ENCODE measurements at places on chromosomes 3 and 15.

DNA sequence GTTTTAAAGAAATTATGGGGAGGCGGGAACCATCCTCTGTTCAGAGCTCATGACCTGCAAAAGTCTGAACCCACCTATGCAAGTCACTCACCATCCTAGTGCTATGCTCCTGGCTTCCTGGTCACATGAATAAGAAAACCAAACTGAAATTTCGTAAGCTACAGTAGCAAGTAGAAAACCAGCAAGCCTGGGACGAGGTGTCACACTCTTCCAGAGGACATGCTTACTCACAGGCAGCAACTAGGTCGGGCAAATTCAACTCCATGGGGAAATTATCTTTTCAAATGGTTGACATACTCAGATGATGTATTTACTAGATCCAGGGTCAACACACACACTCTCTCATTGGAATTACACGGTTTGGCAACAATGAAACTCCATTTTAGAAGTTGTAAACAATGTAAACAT is 31.3 kb downstream of the LDHAL6B start:
- DNase-seq = no peak

GRCh38 chr3:45123581-45124269 is 22.5 kb downstream of the CDCP1 start:
- DNase-seq = no peak

- DNase-seq = no peak
These were observed 14.6 kb downstream of the FMN1 start for GRCh38 chr15:33179874-33180273.

- no peak for DNase-seq
These were observed 133.2 kb upstream of the DAZL start for GRCh38 chr3:16738451-16738850.

DNA sequence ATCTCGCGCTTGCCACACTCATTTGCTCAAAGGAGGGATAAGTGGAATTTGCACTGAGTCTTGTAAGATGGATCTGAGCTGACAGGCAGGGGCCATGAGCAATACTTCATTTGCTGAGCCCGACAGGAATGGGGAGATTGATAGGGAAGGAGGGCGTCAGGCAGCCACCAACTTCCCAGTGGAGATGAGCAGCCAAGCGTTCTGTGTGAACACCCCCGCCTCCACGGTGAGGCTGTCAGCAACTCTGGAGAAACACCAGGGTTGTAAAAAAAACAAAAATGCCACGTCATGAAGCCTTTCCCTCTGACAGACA is 36.8 kb downstream of the TLE3 start:
- DNase-seq = no peak

DNA sequence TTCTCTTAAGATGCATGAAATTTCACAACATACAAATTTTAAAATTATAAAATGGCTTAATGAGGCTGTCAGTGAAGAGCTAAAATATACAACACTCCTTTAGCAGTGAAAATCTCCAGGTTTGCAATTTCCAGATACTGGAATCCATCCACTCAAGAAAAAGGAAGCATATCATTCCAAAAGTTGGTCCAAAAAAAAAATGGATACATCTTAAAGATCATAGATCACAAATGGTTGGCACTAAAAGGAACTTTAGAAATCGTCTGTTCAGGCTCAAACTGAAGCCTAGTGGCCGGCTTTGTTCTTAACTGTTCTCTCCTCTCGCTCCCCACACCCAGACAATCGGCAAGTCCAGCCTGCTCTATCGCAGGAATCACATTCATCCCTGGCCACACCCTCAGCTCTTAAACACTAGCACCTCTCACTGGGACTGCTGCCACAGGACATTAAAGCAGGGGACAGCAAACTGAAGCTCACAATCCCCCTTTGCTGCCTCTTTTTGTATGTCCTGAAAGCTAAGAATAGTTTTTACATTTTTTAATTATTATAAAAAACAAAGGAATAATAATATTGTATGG is 130.3 kb upstream of the CDIN1 start:
- DNase-seq = no peak

DNA sequence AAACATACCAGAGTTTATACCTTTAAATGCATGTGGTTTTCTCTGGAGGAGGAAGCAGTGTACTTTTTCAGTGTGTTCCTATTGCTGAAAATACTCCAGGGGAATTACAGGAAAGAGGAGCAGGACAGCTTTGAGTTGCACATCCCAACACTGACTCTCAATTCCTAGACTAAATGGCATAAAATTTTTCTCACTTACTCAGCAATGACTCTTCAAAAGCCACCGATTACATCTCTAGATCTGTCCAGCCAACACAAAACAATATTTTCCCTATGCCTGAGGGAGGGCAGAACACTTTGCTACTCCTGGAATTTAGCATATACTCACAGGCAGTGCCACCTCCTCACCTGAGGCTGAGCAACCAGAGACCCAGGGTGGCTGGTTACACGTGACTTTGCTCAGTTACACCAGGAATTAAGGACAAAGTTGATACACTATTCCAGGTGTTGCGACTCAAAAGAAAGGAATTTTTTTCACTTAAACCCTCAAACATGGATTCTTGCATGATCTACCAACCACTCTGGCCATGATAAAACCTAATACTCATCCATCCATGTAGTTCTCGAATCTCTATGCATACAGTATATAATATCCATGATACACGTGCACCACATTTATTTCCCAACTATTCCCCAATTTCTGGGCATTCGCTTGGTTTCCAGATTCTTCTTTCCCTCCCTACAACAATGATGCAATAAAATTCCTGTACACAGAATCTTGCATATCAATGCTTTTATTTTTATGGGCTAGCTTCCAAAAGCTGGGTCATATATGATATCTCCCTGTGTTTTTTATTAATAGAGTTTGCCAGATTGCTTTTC is 194.6 kb downstream of the THRB start:
- DNase-seq = no peak

- DNase-seq = no peak
These were observed 16.3 kb downstream of the SLC35G2 start for GRCh38 chr3:136835089-136835812.

DNA sequence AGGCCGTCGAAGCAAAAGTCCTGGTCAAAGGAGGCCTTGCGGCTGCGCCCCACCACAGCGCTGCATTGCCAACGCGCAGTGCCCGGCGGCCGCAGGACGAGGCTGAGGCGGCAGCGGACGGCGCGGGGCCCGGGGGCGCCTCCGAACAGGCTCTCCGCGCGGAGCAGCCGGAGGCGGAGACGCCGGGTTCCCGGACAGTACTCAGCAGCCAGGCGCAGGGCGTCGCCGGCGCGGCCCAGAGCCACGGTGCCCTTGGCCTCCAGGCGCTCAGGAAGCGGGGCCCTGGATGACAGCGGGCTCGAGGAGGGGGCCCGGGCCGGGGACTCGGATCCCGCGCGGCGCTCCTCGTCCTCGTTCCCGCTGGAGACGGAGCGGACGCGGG is 1.1 kb downstream of the C2CD4B start:
- DNase-seq = no peak

DNA sequence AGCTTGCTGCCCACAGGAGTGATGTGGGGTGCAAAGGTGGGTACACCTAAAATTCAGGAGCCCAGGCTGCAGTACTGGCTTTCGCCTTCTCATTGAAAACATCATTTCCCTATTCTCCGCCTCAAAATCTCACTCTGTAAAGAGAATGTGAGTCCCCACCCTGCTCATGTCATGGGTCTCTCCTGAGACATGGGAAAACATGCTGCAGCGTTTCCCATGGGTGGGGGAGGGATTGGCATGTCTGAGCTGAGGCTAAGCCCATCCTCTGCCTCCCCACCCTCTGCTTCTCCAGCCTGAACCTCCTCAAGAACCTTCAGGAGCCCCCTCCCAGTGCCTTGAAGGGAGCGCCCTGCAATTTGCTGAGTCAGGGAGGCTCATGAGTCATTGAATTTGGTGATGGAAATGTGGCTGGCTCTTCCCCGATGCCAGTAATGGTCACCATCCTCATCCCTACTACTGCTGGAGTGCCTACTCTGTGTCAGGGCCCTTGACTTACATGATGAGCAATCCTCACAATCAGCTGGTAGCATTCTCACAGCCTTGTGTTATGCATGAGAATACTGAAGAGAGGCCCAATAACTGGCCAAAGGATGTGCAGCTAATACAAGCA is 28.8 kb downstream of the WNT5A start:
- DNase-seq = no peak

DNA sequence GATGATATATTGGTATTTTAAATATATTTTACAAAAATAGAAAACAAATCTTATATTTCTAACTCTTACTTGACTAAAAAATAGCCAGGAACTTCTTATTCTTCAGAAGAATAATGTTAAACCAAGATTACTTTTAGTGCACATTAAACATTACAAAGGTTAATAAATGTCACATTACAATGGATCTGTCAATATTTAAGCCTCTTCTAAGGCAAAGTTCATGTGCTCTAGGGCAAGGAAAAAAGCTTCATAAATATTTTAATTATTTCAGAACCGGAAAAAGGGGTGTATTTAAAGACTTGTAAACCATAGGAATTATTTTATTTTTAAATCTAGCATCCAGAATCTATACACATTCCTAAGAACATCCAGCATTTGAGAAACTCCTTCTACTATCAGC is 166.9 kb upstream of the ROBO2 start:
- DNase-seq = no peak

DNA sequence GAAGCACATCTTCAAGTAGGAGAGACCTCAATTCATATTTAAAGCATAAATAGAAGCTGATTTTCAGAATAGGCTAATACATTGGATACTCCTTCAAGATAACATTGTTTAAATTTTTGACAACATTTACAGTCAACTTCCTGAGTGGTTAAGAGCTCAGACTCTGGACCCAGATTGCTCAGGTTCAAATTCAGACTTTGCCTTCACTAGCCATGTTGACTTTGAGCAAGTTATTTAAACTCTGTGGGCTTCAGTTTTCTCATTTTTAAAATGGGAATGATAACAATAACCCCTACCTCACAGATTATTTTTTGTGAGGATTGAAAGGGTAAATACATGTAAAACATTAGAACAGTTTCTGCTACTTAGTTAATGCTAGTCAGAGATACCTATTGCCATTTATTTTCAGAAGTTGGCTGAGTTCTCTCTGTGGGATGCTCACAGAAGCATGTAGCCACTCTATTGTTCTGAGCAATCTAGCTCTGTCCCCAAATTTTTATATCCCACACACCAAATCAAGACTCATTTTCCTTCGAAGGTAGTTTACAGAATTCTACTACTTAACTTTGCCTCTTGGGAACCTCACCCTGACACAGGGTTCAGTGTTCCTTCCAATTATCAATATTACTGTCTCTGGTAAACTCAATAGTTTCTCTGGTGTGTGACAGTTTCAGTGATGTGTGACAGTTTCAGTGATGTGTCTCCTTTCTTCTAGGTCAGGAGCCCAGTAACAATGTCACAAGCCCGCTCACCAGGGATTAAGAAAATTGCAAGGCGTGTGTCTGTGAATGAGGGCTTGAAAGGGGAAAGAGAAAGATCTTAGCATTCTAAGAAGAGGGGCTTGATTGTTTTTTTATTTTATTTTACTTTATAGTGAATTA is 79.4 kb upstream of the OSTN start:
- no peak for DNase-seq

DNA sequence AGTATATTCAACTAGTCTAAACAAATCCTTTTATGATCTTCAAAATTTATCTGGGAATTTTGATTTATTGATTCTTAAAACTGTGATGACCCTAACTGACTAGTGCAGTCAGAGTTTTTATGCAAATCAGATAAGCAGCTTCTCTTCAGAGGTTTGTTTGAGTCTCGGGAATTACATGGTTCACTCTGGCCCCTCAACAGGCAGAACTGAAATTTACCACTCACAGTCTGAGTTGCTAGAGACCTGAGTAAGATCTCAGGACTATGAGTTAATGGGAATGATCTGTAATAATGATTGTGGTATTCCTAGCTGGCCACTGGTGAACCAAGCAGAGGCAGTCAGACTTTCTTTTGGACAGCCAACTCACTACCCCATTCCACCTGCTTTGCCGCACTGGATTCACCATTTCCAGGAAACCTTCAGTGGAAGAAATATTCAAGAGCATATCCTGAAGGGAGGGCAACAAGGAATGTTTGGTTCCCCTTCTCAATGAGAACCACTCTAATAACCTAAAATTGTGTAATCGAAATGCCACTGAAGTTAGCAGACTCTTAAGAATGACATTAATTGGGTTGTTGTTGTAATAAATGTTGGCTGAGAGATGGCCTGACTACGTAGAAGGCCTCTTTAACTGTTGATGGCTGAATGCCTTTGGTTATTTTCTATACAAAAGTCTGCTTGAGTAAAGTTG is 11.5 kb upstream of the DNAJC13 start:
- no peak for DNase-seq

DNA sequence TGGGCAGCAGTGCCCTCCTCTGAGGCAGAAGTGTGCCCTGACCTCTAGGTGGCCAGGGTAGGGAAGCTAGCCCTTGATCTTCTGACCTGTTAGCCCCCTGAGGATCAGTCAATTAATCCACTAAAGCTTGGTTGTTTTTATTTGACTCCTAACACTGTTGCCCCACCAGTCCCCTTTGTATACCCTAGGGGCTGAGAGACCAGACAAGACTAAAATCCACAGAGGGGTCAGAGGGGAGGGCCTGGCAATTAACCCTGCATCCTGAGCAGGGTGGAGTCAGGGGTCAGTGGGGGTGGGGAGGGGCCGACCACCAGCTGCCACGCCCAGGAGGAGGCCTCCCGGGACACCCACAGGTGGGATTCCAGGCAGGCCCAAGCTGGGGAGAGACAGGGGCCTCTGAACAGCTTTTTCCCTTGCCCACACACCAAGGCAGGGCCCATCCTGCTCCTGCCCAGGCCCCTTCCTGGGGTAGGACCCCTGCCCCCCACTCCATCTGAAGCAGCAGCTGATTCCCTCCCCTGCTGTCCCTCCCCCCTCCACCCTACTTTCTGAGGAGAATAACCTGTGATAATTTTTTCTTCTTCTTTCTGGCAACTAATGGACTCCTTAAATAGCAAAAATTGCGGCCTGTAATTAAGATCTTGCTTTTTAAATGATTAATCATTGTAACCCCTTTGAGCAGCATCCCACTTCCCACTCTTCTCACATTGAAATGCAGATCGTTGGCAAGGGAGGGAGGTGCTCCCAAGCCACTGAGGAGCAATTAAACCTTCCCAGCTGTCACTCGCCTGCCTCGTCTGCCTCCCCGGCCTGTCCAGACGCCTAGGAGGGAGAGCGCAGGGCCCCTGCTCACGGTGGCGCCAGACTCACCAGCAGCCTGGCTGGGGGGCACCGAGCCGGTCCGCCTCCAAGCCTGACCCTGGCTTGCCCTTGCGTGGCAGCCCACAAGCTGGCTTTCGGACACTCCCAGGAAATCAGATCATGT is 51.9 kb downstream of the RHCG start:
- DNase-seq = no peak

DNA sequence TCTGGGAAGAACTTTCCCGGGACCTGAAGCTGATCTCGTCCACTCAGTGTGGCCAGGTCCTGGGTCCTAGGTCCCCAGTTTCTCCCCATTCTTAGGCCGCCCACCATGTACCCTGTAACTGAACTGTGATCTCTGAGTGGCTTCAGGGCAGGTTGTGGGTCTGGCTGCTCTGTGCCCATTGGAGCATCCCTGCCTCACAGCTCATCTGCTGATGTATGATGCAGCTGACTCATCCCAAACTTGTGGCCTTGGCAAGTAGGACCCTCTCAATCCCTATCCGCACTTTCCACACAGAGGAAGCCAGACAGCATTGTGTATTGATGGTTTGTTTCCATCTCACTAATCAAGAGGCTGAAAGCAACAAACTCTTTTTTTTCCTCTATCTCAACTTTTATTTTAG is 69.1 kb upstream of the XCR1 start:
- no peak for DNase-seq
